PC-3 (cell line): ENCODE measurements at places on chromosomes 2 and 18. TPM values are rescaled to one million over a fixed set of nuclear protein-coding genes. Genes with fewer than 3 reads are reported as not detected.

Gene STARD6
- total RNA-seq, result not detected in 2 replicates

Gene CDH2
- 34.0 and 39.2 TPM in 2 replicates for total RNA-seq

Gene NCKAP1
- total RNA-seq, result 76.2 and 80.3 TPM in 2 replicates

Gene SERPINB12
- not detected in 2 replicates for total RNA-seq

Gene COL6A3
- 45.0 and 53.4 TPM in 2 replicates for total RNA-seq

DNA sequence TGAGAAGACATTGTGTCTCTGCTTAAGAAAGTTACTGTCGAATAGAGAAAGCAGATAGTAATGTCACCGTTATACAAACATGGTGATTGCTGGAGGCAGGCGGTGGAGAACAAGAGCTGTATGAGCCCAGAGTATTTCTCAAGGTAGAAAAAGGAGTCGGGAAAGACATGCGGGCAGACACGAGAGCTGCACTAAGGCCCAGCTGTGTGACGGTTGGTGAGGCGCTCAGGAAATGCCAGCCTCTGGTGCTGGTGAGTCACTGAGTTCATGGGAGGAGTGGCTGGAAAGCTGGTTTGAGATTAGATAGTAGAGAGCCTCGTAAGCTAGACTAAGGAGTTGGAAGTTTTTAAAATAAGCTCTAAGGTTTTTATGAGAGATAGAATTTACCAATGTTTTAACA lies 390.9 kb upstream of the TRIB2 start:
- DNase-seq, result peak; percentile 85

- no peak for DNase-seq
These were observed 175.9 kb downstream of the SH3RF3 start for GRCh38 chr2:109304731-109305470.

Gene CDCA7
- total RNA-seq, result 29.3 and 36.4 TPM in 2 replicates

GRCh38 chr2:71901466-71901865 lies 246.2 kb downstream of the CYP26B1 start:
- DNase-seq, result peak; percentile 15

DNA sequence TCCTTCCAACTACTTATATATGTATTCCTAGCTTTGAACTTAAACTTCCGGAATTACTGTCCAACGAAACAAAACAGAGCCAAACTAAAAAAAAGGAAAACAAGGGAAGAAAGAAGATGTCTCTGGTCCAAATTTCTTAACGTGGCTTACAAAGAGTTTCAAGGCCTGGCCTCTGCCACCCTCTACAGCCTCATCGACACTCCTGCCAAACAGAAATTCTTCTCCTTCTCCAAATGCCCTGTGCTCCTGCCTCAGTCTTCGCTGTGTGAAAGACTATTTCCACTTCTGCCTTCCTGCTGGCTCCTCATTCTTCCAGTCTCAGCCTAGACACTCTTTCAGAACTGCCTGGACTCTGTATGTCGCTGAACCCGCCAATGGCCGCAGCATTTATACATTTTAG lies 249.2 kb downstream of the TXNL1 start:
- DNase-seq, result no peak

- no peak for DNase-seq
These were observed 101.8 kb downstream of the TRABD2A start for GRCh38 chr2:84778911-84779690.

DNA sequence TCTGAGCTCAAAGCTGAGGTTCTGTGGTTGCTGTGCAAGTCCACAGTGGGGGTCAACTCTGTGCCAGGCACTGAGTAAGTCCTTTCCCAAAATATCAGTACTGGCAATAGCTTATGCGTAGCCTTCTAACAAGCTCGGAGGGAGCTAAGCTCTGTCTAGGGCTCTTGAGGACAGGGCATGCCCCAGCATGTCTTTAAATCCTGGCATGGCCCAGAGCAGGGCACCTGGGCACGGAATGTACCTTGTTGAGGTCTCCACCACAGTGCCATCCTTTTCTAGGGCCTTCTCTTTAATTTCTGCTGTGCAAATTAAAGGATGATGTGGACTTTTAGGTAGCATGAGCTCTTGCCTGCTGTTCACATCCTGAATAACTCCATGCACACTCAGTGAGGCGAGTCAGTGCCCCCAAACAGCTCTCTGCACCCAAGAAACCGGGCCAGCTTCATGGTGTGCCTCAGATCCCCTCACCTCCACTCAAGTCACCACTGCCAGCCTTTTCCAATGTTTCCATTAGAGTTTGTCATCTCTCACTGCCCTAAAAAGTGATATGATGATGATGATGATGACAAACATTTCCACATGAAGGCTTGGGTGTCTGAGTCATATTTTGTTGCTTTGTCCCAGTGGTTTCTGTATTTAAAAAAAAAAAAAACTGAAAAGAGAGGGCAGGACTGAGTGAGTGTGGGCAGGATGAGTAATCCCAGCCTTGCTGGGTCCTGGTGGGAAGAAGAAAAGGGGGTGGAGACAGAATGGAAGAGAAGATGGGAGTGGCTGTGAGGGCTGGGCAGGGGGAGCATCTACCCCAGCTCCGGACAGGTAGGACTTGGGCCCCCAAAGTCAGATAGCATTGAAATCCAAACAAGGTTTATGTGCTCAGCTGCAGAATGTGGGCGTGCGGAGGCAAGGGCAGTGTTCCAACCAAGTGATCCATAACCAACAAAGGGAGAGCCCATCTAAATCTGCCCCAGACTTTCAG lies 78.9 kb downstream of the ZBTB7C start:
- peak; percentile 62 for DNase-seq

DNA sequence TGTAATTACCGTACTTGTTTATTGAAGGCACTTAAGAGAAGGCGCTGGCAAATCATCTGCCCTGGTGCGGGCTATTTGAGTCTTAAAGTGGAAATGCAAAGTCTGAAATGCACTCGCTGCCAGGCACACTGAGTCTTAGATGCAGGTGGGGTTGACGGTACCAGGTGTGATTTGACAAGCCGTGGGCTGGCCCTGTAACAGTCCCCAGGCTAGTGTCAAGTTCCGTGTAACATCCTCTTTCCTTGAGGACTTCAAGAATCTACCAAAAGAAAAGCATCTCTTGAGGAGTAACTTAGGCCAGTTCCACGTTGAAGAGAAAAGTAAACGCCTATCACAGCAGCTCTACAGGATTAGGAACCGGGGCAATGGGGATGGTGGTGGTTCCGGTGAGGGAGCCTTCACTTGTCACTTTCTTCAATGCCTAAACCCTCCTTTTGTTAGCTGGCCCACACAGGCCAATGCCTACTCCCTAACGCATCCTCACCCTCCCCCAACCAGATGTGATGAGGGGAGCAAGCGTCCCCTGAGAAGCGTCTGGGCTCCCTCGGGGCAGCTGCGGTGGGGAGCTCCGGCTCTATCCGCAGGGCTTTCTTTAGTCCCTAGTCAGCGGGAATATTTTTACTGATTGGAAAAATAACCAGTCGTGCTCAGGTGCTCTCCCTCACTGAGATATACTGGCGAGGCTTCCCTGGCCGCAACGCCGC lies 1.5 kb upstream of the UGP2 start:
- DNase-seq, result peak; percentile 29

DNA sequence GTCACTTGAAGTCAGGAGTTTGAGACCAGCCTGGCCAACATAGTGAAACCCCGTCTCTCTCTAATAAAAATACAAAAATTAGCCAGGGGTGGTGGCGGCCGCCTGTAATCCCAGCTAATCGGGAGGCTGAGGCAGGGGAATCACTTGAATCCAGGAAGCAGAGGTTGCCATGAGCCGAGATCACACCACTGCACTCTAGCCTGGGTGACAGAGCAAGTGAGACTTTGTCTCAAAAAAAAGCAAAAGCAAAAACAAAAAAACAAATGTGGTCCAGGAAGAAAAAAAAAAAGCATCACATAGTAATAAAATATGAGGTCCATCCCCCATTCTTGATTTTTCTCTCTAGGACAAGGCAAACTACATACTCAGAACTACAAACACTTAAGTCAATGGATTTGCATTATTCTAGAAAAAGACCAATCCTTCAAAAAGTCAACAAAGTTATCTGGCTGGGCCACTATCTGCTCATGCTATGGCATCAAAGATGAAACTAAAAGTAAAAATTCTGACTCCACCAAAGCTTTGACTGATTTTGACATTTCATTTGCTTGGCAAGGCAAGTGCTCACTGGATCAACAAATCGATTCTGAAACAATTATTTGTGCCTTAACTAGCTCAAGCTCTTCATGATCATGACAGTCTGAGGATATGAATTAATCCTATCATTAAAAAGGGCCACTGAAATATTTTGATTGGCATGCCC lies 28.4 kb downstream of the MEX3C start:
- no peak for DNase-seq

- no peak for DNase-seq
These were observed 19.0 kb downstream of the KRCC1 start for GRCh38 chr2:88036606-88037005.

DNA sequence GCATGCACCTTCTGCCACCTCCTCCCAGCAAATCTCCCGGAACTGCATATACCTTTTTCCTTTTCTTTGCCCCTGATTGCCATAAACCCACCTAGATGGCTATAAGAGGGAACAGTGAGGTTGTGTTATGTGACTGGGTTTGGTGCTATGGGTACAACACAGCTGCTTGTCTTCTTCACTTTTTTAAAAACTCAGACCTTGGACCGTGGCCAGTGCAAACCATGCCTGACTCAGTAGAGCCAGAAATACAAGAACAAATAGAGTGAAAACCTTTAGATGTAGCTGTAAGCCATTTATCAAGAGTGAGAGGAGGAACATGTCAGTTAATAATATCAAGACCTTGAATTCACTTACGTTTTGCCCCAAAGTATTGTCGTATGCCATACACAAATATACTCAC lies 267.4 kb upstream of the CHAC2 start:
- DNase-seq, result peak; percentile 22

- no peak for DNase-seq
These were observed 48.0 kb upstream of the TGIF1 start for GRCh38 chr18:3401669-3402620.

Gene FOXI3
- total RNA-seq, result not detected in 2 replicates

- DNase-seq, result no peak
These were observed 31.8 kb upstream of the KCNF1 start for GRCh38 chr2:10879624-10880585.

- DNase-seq, result peak; percentile 96
These were observed 706.8 kb downstream of the SLC4A3 start for GRCh38 chr2:220334210-220334609.

Gene KCNJ3
- not detected in 2 replicates for total RNA-seq

DNA sequence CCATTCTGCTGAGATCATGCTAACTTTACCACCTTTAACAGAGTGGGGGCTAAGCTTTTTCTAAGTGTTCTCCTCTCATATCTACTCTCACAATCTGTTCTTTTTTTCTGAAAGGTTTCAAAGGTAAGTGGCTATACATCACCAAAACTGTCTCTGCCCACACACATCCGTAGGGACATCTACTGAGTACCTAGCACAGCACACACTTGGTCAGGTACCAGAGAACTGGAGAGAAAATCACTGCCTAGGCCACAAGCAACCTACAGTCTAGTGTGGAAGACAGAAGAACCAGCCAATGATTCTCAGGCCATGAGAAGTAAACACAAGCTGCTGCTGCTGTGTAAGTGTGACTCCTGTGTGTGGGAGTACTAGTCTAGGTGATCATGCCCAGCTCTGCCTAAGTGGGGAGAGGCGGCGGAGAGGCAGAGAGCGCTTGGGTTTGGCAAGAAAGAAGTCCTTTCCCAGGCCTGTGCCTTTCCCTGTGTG lies 176.1 kb upstream of the ZFP36L2 start:
- no peak for DNase-seq

DNA sequence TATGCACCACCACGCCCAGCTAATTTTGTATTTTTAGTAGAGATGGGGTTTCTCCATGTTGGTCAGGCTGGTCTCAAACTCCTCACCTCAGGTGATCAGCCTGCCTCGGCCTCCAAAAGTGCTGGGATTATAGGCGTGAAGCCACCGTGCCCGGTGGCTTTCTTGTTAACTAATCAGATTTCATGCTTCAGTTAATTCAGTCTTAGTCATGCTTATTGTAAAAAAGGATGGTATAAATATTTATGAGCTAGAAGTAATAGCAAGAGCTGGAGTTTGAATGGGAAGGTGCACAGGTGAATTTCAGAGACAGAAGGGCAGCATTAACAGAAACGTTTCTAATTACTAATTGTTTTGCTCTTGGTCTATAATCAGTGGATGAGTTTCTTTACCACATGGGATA lies 10.3 kb downstream of the GEMIN6 start:
- no peak for DNase-seq

DNA sequence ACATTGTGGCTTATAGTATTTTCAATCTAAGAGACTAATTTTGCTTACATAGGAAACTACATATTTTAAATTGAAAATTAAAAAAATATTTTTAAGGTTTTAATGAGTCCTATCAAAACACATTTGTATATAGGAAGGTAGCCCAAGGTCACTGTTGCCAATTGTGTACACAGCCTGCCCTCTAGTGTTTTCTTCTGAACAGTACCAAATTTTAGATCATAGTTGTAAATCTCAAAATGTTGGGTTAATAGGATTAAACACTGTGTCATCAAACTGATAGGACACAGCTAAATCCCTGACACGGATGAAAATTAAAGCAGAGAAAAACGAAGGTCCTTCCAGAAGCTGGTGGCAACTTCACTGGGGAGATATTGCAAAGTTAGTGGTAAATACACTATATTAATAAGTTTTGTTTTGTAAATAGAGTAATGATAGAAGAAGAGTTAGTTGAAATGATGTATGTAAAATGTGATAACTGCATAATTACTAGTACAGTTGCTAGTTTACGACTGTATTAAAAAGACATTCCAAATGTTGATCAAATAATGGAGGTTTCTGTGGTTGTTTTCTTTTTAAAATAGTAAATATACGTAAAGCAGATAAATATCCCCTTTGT lies 19.7 kb downstream of the CLUL1 start:
- DNase-seq, result peak; percentile 65

- peak; percentile 30 for DNase-seq
These were observed 16.6 kb downstream of the TSPYL6 start for GRCh38 chr2:54239427-54239826.

GRCh38 chr2:140539242-140539875 lies 1591.5 kb downstream of the LRP1B start:
- no peak for DNase-seq

Gene DCDC2C
- not detected in 2 replicates for total RNA-seq

Gene MAB21L4
- total RNA-seq, result 0.12 and 1.0 TPM in 2 replicates

GRCh38 chr18:13684546-13684945 lies 41.8 kb downstream of the FAM210A start:
- DNase-seq, result no peak

DNA sequence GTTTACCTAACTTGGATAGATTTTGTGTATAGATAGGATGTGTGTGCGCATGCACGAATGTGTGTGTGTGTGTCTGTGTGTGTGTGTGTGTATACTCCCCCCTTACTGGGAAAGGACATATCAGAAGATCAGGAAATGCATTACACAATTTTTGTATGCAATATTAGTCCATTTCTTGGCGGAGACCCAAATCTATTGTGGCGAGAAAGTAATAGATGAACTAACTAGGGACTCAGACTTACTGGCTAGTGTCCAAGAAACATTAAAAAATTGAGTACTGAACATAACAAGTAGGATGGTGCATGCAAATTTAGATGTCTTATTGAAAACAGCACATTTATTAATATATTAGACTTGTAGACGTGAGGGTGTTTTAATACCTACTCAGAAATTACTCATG lies 1036.5 kb upstream of the FANCL start:
- DNase-seq, result peak; percentile 23

Gene SLC4A3
- 11.6 and 14.3 TPM in 2 replicates for total RNA-seq
